ENCODE measurements at places on chromosomes 5 and 9. TPM values are rescaled to one million over a fixed set of nuclear protein-coding genes. Genes with fewer than 3 reads are reported as not detected.

GRCh38 chr5:157279605-157280239 lies 13.8 kb downstream of the CYFIP2 start:
- no peak for DNase-seq

DNA sequence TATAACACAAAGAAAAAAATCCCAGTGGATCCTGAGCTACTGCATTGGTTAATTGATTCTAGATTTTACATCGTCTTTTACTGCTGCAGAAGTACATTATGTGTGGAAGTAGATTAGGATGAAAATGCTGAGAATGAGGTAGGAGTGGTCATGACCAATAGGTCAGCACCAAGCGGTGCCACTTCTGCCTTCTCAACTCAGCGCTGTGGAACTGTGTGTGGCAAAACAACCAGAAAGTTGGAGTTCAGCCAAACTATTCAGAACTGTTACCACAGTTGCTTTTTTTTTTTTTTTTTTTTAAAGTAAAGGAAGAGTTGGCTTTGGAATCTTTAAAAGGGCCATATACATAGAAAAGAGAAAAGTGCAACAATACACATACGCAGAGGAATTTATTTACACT lies 24.2 kb downstream of the POU5F2 start:
- DNase-seq = no peak

DNA sequence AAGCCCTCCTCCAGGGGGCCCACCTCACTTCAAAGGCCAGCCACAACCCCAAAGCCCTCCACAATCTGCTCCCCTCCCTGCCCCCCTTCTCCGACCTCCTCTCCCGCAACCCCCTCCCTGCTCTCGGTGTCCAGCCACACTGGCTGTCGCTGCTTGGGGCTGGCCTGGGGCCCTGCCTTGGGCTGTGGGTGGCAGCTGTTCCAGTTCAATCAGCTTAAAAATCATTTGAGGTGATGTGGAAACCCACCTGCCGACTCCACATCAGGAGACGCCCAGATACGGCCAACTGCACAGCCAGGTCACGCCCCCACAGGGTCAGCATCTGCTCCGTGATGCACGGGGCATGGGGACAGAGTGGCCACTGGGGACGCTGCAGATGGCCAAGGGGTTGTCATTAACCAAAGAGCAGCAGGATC lies 107.0 kb upstream of the MVB12B start:
- DNase-seq = no peak

- no peak for DNase-seq
Observed at GRCh38 chr9:90504486-90504885, 138.1 kb downstream of the DIRAS2 start.

DNA sequence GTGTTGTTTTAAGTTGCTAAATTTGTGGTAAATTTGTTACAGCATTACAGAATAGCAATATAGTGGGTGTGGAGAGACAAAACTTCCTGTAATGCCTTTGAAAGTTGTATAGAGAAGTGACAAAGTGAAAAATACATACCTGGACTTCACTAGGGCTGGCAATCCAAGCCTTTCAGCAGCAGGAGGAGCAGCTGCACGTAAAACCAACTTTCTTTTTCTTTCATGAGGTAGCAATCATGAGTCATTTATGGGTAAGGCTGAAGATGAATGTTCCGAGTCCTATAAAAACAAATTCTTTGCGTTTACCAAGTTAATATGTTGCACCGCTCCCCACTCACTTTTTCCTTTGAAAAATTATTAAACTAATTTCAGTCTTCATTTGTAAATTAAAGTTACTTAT lies 1138.2 kb downstream of the TAF11L14 start:
- DNase-seq = no peak

- DNase-seq = no peak
Observed at GRCh38 chr9:93320591-93321219, 130.8 kb upstream of the FAM120A start.

- no peak for DNase-seq
Observed at GRCh38 chr5:79074641-79075040, 5.1 kb downstream of the BHMT2 start.

- DNase-seq = no peak
Observed at GRCh38 chr5:140391312-140391711, 10.3 kb upstream of the ANKHD1 start.

DNA sequence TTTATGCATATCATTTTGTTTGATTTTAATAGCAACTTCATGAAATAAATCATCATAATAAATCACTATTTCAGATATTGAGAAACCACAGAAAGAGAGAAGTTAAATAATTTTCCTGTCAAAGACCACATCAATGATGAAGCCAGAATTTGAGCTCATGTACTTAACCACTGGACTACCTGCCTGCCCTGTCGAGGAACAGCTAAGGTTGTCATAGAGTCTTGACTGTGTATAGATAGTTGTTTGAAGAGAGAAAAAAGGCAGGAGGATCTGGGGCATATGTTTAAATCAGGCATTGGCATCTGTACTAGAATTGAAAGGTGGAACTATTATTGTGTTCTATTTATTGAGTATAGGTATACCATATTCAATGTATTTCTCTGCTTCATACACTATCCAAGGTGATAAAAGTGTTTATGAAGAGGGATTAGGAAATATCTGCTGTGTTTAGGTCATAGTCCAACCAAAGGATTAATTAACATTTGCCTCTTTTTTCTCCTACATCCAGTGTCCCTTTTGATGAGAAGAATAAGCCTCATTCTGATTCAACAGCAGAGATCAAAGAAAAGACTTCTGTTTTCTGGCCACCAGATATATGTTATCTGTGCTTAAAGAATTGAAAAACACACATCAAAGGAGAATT lies 37.3 kb upstream of the CDKN2B start:
- DNase-seq = no peak

- DNase-seq = no peak
Observed at GRCh38 chr5:150503977-150504620, 3.8 kb upstream of the NDST1 start.

GRCh38 chr5:15502208-15502607 lies 2.2 kb downstream of the FBXL7 start:
- no peak for DNase-seq

DNA sequence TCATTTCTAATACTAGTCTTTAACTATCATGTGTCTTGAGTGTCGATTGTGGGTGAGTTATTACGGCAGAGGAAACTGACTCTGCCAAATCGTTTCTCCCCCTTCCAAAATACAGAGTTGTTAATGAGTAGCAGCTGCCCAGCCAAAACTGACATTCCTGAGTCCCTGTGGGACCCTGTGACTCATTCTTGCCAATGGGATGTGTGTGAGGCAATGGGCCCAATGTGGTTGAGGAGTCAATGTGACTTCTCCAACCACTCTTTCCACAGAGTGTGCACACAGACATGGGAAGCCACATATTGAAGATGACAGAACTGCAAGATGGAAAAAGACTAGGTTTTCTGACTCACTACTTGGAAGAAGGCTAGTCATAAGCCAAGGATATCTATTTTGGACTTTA lies 434.7 kb downstream of the DTWD2 start:
- no peak for DNase-seq

- DNase-seq = no peak
Observed at GRCh38 chr5:165622864-165623536, 2117.6 kb downstream of the MAT2B start.

DNA sequence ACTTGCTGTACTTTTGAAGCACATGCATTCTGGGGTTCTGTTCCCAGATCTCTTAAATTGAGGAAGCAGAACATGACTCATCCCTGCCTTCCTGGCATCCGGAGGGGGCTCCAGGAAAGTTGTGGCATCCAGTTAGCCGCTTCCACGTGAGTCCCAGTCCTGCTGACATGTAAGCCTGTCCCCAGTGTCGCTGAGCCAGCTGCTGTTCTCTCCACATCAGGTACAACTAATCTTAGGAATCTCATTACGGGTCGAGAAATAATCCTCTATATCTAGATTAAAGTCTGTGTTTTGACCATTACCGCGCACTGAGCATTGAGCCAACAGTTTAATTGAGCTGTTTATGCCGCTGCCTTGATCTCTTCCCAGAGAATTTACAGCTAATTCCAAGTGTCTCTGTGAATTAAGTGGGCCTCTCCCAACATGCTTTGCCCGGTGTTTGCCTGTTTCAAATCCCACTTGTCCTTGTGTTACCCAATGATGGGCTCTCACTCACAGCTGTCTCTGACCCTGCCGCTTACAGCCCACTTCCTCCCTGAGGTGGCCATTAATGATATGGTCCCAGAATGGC lies 10.5 kb upstream of the SHB start:
- DNase-seq = no peak

CDH9 gene
- total RNA-seq = 0.14 TPM

PPP3R2 gene
- not detected for total RNA-seq

PCDHAC2 gene
- 1.8 TPM for total RNA-seq

NRARP gene
- total RNA-seq = 31.7 TPM

LRRC19 gene
- not detected for total RNA-seq

MAMDC2 gene
- total RNA-seq = 0.21 TPM

GPR151 gene
- not detected for total RNA-seq

FRMD3 gene
- total RNA-seq = 2.3 TPM

CCDC171 gene
- 7.2 TPM for total RNA-seq

SVEP1 gene
- total RNA-seq = 1.5 TPM

All from neural crest cell (in vitro differentiated cells).